Activated CD4-positive, alpha-beta T cell treated with anti-CD3 and anti-CD28 coated beads, Interleukin-2, amount 10 ng/mL, durations not matched to agents 24 days and 14 days (primary cell): ENCODE measurements at places on chromosomes 2 and 18. TPM values are rescaled to one million over a fixed set of nuclear protein-coding genes. Genes with fewer than 3 reads are reported as not detected.

Gene SPDYA
- total RNA-seq, result 1.9 TPM in 2 replicates

Gene LDLRAD4
- total RNA-seq, result 35.6 and 36.5 TPM in 2 replicates

Gene SCN1A
- not detected in 2 replicates for total RNA-seq

Gene ANKRD29
- total RNA-seq, result not detected in 2 replicates

Gene IL1B
- 0.33 and 0.92 TPM in 2 replicates for total RNA-seq

Gene CHRND
- not detected in 2 replicates for total RNA-seq

Gene REG1B
- total RNA-seq, result not detected in 2 replicates

Gene SOWAHC
- total RNA-seq, result 0.26 TPM in 2 replicates

Gene RFX8
- total RNA-seq, result 0.38 and 0.49 TPM in 2 replicates

Gene PLGLB1
- total RNA-seq, result 0.85 and 3.4 TPM in 2 replicates

Gene GKN2
- not detected in 2 replicates for total RNA-seq

Gene CTIF
- total RNA-seq, result 6.5 and 9.5 TPM in 2 replicates

Gene RPRM
- total RNA-seq, result not detected in 2 replicates

Gene AMMECR1L
- total RNA-seq, result 20.2 and 21.0 TPM in 2 replicates

Gene DSC1
- total RNA-seq, result not detected in 2 replicates

Gene CD8B2
- total RNA-seq, result 0.09 and 0.12 TPM in 2 replicates

Gene FRZB
- total RNA-seq, result not detected in 2 replicates

Gene IFIH1
- 22.5 and 26.3 TPM in 2 replicates for total RNA-seq
